IMR-90 (cell line): ENCODE measurements at places on chromosomes 12 and 14.

GRCh38 chr14:51908086-51908485, 47.7 kb downstream of the GNG2 start:
- DNase-seq: peak; percentile 9

- no peak for DNase-seq
Observed at GRCh38 chr12:81166790-81167189, 88.9 kb downstream of the ACSS3 start.

- no peak for DNase-seq
Observed at GRCh38 chr12:11780521-11781101, 131.1 kb downstream of the ETV6 start.

DNA sequence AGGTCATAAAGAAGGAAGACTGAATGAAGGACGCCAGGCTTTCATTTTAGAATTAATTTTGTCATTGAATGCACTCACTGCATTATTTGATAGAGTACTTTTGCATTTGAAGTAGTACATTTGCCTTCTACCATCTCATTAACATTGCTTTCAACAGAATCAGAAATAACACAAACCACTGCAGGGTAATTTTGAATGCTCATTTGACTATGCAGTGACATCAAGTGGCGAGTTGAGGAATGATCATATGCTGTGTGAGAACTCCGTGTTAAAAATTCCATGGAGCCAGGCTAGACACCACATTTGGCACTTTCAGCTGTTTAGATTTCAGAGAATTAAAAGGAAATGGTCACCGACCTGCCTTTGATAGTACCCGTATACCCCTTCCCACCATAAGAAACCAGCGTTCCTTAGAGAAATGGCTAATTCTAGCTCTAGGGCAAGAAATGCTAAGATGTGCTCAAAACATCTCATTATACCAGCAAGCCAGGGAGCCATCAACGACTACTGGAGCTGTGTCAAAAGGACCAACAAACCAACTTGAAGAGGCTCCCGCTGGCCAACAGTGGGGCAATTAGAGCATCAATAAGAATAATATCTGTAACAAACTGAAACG, 16.5 kb downstream of the HEBP1 start:
- DNase-seq: peak; percentile 69

DNA sequence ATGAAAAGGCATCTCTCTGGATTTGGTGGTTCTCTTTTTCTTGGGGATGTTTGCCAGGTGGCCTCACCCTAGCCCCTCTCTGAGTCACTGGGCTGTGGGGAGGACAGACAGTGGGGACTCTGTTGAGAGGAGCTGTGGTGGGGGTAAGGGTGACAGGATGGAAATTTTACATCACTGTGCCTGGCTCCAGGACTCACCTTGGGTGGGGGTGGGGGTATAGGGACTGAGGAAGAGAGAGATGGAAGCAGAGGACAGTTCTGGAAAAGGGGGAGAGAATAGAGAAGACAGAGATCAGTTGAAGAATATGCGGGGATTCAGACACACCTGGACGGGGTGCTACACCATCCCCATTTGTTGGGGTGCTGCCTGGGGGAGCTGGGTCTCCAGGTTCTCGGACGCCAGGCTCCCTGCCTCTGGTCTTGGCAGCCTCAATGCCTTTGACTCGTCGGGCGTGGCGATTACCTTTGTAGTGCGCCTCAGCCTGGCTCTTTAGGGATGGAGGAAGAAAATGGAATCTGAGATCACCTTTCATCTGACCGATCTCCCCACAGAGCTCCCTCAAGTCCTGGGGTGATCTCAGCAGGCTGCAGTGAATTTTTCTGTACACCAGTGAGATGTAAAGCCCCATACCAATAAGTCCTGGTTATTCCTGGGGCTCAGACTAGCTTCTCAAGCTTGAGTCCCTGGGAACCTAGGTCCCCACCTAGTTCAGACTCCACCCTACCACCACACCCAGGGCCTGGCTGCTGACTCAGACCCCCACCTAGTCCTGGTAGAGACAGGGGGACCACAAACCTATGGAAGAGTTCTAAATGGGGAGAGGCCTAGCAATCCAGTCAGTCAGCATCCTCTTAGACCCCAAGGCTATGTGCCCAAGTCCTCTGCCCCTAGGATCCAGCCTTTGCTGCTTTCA, 9.6 kb upstream of the GPR84 start:
- no peak for DNase-seq

- DNase-seq: peak; percentile 44
Observed at GRCh38 chr14:33950320-33951182, at the start of gene EGLN3. Gene EGLN3, minus strand, starts transcription at chr14:33951074. Its CDS starts 322 bp downstream, at chr14:33950752.

- no peak for DNase-seq
Observed at GRCh38 chr14:65703521-65703920, 291.0 kb downstream of the FUT8 start.

DNA sequence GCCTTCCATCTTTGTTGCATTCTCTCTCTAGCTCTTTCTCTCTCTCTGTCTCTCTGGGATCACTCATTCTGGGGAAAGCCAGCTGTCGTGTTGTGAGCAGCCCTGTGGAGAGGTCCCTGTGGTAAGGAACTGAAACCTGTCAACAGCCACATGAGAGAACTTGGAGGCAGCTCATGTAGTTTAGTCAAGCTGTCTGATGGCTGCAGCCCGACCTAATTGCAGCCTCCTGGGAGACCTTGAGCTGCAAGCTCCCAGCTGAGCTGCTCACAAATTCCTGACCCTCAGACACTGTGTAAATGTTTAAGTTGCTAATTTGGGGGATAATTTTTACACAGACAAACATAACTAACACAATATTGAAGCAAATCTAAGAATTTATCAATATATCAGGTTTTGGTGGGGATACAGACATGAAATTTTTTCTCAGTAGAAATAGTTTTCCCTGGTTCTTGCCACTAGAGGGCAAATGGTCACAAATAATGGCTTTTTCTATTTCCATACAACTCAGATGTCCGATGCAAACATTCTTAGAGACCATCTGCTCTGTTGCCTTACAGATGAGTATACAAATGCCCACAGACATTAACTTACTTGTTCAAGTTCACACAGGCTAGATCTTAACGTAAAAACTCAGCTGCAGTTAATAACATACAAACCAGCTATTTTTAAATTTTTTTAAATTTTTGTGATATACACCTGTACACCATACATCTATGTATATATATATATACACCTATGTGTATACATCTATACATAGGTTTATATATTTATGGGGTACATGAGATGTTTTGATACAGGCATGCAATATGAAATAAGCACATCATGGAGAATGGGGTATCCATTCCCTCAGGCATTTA, 15.5 kb upstream of the KRR1 start:
- peak; percentile 84 for DNase-seq

DNA sequence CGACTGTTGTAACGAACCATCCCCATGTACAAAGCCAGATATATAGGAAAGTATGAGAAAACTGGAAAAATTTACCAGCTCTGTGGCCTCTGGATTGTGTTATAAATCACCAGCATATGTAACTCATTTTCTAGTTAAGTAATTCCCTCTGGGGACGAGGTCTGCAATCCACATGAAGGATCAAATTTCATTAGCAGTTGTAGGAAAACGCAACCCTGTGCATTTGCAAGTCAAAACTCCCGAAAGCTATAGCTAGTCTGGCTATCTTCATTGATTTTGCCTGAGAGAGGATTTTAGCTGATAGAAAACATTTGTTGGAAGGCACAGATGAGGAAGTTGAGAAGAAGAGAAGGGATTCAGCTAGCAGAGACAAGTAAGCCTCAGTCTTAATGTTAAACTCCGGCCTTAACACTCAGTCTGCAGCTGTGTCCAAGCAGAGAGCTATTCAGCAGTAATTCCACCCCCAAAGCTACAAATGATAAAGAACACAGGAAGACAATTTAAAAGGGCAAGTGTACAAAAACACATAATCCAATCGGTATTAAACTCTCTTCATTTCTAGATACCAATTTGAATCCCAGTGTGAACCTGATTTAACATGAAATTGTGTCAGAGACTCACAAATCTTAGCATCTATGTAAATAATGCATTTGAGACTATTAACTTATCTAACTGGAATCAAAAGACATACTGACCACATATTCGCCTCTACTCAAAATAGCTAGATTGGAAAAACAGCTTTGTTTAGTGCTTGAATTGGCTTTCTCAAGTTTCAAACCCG, 54.2 kb upstream of the CERS5 start:
- DNase-seq: peak; percentile 91

GRCh38 chr12:114269153-114269552, 136.8 kb downstream of the TBX5 start:
- no peak for DNase-seq

- DNase-seq: peak; percentile 69
Observed at GRCh38 chr12:114671443-114672411, 12.2 kb downstream of the TBX3 start.

DNA sequence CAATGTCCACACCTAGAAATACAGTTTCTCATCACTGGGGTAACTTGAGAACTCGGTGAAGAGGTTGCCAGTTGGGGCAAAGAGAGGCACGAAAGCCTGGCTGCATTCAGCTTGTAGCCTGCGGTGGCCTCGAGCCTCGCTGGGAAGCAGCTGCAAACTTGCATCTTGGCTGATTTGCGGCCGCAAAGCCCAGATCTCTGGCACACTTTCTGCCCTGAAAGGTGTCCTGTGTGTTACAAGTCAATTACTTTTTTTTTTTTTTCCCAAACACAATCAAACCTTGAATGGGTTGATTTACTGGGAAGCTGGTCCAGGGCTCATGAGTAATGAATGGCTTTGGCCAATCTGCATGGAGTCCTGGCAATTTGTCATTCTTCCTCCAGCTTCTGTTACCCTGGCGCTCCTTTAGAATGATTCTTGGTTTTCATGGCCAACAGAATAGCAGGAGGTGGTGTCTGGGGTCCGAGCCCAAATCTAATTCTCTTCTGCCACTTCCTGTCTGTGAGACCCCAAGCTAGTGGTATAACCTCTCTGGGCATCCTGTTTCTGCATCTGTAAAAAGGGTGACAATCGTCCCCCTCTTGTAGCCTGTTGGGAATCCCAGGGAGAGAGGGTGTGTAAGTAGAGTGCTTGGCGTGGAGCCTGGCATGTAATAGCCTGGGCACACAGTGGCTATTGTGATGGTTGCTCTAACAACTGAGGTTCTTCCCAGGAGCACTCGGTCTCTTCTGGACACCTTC, 6.7 kb downstream of the BCL7A start:
- no peak for DNase-seq

GRCh38 chr12:67320614-67321295, 51.6 kb downstream of the CAND1 start:
- DNase-seq: peak; percentile 18

DNA sequence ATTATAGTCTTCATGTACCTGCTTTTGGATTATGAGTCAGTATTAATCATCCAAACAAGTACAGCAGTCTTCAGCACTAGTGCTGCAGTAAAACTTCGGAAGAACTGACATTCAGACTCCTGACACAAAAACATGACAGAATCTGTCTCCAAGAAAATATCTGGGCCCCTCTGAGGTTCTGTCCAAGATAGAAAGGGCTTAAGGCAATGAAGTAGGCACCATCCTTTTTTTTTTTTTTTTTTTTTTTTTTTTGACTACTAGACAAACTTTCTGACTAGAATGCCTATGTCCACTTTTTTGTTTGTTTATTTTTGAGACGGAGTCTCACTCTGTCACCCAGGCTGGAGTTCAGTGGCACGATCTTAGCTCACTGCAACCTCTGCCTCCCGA, 112.5 kb downstream of the MED13L start:
- peak; percentile 81 for DNase-seq

- no peak for DNase-seq
Observed at GRCh38 chr14:33364466-33364865, 425.8 kb downstream of the NPAS3 start.

DNA sequence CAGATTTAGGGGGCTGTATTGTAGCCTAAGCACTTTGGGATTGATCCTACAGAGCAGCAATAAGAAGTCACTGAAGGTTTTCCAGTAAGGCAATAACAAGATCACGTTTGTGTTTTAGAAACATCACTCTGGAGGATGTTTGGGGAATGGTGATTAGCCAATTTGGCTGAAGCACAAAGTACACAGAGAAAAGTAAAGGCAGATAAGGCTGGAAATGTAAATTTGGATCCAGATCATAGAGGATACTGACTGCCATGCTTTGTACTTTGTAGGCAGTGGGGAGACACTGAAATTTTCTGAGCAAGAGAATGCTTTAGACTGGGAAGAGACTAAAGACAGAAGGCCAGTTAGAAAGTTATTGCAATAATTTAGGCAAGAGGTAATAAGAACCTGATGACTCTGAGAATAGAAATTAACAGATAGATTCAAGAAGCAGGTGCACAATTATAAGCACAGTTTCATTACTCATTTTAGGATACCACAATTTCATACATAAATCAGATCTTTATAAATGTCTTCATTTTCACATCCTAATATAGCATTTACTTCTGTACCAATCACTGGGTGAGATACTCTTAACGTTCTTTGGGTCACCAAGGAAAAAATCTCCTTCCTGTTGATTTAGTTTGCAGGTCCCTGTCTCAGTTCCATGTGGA, 314.5 kb upstream of the GARIN6 start:
- DNase-seq: no peak

- DNase-seq: peak; percentile 15
Observed at GRCh38 chr12:102406033-102406584, 74.3 kb downstream of the IGF1 start.

- peak; percentile 52 for DNase-seq
Observed at GRCh38 chr14:59320763-59321625, 132.5 kb downstream of the DAAM1 start.

DNA sequence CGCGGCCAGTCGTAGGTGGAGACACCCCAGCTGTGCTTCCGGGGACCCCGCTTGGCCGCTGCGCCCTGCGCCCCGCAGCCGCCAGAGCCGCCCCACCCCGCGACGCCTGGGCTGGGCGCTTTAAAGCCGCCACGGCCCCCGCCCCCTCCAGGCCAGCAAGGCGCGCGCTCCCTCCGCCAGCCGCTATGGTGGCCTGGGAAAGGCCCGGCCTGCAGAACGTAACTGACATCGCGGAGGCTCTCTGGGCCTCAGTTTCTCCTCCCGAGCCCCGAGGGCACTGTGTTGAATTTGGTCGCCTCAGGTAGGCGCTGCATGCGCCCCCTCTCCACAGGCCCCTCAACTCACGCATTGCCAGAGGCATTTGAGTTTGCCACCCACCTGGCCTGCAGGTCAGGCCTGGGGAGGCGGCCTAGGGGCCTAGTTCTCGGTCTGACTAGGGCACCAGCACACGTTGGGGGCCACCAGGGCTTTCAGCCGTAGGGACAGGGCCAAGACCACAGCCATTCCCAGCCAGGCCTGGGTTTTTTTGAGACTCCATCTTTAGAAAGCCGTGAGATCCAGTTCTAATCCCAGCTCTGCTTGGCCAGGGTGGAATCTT, at the start of gene NGB:
NGB (minus strand) TSS at position 94 of the 598 bp plus-strand sequence. CDS start 269 bp downstream, outside the sequence.
- no peak for DNase-seq

DNA sequence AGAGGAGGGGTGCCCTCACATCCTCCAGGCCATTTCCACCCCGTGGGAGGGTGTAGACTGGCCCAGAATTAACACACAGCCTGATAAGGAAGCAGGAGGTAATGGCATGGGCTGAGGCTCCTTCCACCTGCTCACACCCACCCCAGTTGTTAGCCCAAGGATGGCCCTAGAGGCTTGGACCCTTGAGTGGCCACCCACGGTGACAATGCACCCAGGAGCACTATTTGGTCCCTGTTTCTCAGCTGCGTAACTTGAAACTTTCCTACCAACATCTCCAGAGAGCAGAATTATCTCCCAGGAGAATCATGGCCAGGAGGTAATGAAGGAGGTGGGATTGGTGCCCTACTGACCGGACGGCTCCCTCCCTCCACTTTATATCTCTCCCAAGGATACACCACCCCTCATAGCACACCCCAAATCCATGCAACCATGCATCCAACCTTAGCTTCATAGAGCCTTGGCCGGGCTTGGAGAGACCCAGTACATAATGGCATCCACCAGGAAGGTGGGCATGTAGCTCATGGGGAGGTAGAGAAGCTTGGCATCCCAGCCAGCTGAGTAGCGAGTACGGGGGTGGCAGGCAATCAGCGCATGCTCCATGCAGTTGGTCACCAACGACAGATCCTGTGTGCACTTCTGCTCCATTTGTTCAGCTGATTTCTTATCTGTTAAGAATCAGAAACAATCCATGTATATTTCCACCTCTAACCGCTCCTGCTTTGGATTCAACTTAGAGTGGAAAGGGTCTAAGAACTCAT, 5.6 kb downstream of the RDH16 start:
- no peak for DNase-seq
